AG09309 (cell line): ENCODE measurements at places on chromosomes 7 and 10.

DNA sequence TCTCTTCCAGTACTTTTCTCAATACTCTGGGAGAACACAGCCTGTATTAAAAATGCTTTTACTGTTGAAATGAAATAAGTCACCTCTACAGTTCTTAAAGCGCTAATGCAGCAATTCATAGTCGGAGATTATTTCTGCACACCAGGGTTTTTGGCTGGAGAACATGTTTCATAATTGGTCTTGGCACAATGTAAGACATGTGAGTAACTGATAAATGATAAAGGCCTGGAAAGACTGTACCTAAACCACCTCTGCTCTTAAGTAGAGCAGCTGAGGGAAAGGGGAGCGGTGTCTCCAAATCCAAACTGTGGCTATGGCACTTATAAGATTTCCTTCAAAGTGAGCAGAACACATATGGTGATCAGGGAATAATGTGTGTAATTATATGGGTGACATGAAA, 390.3 kb upstream of the MBL2 start:
- DNase-seq = no peak

GRCh38 chr10:123926401-123927264, 35.0 kb upstream of the CPXM2 start:
- peak; percentile 46 for DNase-seq

DNA sequence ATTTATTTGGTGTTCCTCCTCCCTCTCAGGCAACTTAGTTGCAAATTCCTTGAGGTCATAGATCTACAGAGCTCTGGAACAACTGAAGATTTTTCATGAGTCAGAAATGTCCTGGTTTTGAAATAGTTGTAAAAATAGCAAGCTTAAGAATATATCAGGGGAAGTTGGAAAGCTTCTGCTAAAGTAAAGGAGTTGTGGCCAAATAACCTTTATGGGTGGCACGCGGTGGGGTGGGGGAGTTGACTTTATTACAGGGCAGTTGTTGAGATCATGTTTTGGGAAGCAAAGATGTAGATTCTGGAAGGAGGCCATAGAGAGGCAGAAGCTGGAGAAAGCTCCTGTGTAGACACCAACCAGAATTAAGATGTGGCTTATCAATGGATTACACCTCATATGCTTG, 326.0 kb upstream of the MTPN start:
- DNase-seq = no peak

DNA sequence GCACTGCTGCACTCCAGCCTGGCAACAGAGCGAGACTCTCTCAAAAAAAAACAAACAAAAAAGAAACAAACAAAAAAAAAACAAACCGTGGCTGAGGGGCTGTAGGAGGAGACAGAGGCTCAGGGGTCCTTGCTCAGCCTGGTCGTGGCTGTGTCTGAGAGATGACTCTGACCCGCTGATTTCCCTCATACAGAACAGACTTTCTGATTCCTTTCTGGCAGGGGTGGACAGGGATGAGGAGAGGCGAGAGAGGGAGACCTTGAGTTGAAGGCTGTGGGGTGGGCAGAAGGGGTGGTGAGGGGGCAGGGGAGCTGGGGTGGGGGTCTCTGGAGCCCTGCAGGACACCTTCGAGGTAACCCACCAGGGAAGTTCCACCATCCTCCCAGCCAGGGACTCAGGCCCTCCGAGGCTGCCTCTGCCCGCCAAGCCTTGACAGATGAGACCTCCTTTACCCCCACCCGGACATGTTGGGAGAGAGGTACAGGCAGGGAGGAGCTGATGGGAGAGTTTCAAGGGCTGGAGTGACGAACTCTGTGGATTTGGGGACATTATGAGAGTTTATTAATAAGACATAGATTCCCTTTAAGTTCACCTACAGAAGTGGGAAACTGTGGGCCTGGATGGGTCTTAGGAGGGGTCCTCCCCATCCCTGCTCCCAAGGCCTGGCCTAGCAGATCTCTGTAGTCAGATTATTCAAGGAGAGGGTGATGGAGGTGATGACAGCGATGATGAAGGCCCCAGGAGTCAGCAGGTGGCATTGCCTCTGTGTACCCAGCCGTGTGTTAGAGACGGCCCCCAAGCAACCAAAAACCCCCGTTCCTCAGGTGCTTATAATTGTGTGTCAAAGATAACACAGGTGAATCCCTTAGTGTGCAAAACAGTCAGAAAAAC, 2.0 kb downstream of the MUC12 start:
- DNase-seq = no peak

DNA sequence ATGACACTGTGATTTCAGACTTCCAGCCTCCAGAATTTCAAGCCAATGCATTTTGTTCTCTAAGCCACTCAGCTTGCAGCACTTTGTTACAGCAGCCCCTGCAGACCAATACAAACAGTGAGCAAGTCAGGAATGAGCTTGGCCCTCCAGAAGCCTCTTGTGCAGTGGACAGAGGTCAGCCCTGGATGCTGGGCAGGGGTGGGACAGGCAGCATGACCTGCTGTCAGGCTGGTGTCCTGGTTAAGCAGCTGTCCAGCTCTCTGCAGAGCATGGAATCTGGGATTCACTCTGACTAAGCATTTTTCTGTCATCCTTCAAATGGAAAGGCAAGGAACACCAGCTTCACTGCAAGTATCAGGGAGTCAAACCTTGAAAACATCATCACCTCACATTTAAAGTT, 85.5 kb upstream of the GDF10 start:
- DNase-seq = no peak
